ENCODE measurements at places on chromosomes 6 and 20.

DNA sequence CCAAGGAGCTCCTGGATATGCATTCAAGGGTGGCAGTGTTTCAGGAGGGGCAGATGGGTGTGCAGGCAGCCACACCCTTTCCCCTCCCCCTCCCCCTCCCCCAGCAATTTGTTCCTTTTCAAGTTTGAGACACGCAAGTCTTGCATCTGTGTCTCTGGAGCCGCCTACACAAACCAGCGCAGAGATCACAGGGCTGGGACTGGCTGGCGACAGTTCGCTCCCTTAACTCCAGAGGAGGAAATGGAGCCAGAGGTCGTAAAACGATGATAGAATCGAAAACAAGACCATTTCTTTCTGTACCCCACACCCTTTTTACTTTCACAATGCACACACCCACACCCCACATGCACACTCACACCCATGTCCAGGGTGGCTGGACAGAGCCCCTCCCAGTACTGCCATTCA is 163.1 kb downstream of the LY86 start:
- H3K36me3 ChIP-seq: no peaks in the 10 kb centered on the region
- H3K4me3 ChIP-seq: no peak overlapping the region
- H3K4me1 ChIP-seq: peaks cover 9% of the 10 kb centered on the region
- no peaks in the 10 kb centered on the region for H3K27me3 ChIP-seq
- DNase-seq: no peak
- H3K27ac ChIP-seq: no peak overlapping the region

DNA sequence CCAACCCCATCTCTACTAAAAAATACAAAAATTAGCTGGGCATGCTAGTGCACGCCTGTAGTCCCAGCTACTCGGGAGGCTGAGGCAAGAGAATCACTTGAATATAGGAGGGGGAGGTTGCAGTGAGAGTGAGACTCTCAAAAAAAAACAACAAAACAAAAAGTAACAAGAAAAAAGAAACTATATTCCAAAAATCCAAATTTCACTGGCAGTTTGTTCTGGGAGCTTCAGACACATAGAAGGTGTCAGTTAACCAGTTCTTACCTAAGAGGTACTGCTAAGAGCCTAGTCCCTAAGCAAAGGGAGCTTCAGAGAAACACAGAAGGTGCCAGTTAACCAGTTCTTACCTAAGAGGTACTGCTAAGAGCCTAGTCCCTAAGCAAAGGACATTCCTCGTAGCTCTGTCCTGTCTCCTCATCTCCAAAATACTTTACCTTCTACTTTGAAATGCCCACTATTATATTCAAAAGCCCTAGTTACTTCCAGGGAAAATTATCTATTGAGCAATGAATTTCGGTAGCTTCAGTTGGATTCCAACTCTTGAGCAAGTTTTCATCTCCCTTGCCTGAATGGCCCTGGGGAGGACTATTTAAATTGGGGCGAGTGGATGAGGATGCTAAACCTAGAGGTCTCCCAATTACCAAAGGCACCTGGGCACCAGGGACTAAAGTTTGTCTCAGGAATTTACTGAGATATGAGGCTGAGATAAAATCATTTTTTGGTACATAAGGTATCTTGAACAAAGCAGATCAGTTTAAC is 41.0 kb downstream of the HFE start:
- no peak overlapping the region for H3K27ac ChIP-seq
- peaks cover 6% of the 10 kb centered on the region for H3K4me1 ChIP-seq
- H3K4me3 ChIP-seq: no peak overlapping the region
- DNase-seq: no peak
- H3K27me3 ChIP-seq: no peaks in the 10 kb centered on the region

GRCh38 chr6:13099771-13100170 is 228.6 kb downstream of the TBC1D7 start:
- H3K27ac ChIP-seq: no peak overlapping the region
- H3K4me3 ChIP-seq: no peak overlapping the region
- no peak for DNase-seq
- H3K27me3 ChIP-seq: no peaks in the 10 kb centered on the region
- H3K36me3 ChIP-seq: no peaks in the 10 kb centered on the region

DNA sequence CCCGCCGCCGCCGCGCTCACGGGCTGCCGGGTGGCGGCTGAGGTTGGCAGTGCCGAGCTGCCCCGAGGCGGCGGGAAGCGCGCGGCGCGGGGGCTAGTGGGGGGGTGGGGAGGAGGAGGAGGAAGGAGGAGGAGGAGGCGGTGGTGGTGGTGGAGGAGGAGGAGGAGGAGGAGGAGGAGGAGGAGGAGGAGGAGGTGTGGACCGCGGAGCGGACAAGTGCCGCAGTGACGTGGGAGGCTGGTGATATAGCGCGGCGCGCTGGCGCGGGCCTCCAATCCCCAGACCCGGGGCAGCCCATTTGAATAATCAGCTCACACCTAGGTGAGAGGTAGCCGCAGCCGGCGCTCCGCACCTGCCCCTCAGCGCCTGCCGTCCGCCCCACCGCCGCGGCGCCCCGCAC is at the start of gene FOXA2:
Gene FOXA2 (minus strand): TSS at position 51 of the 400 bp plus-strand sequence. CDS start 294 bp downstream, outside the sequence.
- H3K4me1 ChIP-seq: no peaks in the 10 kb centered on the region
- peak within 1 kb of the TSS; percentile 7 for H3K4me3 ChIP-seq
- H3K36me3 ChIP-seq: no peaks in the 10 kb centered on the region
- H3K27ac ChIP-seq: no peak within 1 kb of the TSS
- no peaks in the 10 kb centered on the region for H3K27me3 ChIP-seq
